ENCODE measurements at places on chromosomes 1 and 21. TPM values are rescaled to one million over a fixed set of nuclear protein-coding genes. Genes with fewer than 3 reads are reported as not detected.

HTR1D gene
- 0.92 TPM for total RNA-seq

LAD1 gene
- total RNA-seq: 79.5 TPM

MAP3K21 gene
- 3.6 TPM for total RNA-seq

CGN gene
- 52.8 TPM for total RNA-seq

ZC3H12A gene
- 18.3 TPM for total RNA-seq

SUSD4 gene
- total RNA-seq: 7.0 TPM

ZNF683 gene
- total RNA-seq: not detected

RAP1GAP gene
- 20.3 TPM for total RNA-seq

FAM177B gene
- 0.34 TPM for total RNA-seq

DNA sequence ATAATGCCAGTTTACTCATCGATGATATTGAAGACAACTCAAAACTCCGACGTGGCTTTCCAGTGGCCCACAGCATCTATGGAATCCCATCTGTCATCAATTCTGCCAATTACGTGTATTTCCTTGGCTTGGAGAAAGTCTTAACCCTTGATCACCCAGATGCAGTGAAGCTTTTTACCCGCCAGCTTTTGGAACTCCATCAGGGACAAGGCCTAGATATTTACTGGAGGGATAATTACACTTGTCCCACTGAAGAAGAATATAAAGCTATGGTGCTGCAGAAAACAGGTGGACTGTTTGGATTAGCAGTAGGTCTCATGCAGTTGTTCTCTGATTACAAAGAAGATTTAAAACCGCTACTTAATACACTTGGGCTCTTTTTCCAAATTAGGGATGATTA is 13.7 kb downstream of the GGPS1 start:
- no peak overlapping the region for H3K4me3 ChIP-seq
- H3K4me1 ChIP-seq: peaks cover 1% of the 10 kb centered on the region
- H3K27me3 ChIP-seq: no peaks in the 10 kb centered on the region
- H3K36me3 ChIP-seq: peaks cover 25% of the 10 kb centered on the region

- H3K4me3 ChIP-seq: no peak overlapping the region
- no peaks in the 10 kb centered on the region for H3K36me3 ChIP-seq
- H3K27me3 ChIP-seq: peaks cover 2% of the 10 kb centered on the region
- peaks cover 7% of the 10 kb centered on the region for H3K4me1 ChIP-seq
- no peak overlapping the region for H3K27ac ChIP-seq
Measured at GRCh38 chr21:36149788-36150711, 6.6 kb upstream of the DOP1B start.

DNA sequence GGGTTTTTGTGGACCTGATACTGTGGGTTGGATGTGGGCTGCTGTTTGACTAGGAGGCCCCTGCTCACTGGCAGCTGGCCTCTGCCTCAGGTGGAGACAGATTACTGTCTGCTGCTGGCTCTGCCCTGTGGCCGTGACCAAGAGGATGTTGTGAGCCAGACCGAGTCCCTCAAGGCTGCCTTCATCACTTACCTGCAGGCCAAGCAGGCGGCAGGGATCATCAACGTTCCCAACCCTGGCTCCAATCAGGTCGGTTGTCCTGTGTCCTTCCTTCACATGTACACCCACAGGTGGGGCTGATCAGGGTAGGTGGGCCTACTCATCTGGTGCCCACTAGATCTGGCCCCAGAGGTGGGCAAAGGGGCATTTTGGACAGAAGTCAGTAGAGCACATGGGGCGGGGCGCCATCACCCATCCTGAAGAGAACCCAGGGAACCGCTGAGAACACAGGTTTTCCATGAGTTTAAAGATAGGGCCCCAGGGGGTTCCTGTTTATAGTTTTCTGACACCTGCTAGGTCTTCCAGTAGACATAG is 37.2 kb downstream of the ZBTB17 start:
- H3K27ac ChIP-seq: peak overlapping the region; percentile 64
- no peaks in the 10 kb centered on the region for H3K27me3 ChIP-seq
- no peak overlapping the region for H3K4me3 ChIP-seq
- DNase-seq: peak; percentile 67
- no peaks in the 10 kb centered on the region for H3K4me1 ChIP-seq

DNA sequence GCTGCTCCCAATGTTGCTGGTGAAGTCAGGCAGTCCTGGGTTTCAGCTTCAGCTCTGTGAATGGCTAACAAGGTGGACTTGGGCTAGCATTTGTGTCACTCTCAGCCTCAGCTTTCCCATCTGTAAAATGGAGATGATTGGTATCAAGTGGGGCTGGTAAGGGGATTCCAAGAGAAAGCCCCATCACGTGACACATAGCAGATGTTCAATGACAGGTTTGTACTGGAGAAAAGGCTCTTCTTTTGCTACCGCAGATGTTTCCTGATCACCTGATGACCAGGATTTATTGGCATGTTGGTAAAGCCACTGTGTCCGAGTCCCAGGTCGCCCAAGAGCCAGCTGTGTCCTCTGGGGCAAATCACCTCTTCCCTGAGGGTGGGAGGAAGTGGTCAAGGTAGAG is 335.0 kb downstream of the MATN1 start:
- peaks cover 13% of the 10 kb centered on the region for H3K4me1 ChIP-seq
- peaks cover 4% of the 10 kb centered on the region for H3K27me3 ChIP-seq
- no peak for DNase-seq

- no peak overlapping the region for H3K27ac ChIP-seq
- no peak for DNase-seq
- no peaks in the 10 kb centered on the region for H3K4me1 ChIP-seq
- H3K27me3 ChIP-seq: no peaks in the 10 kb centered on the region
- no peak overlapping the region for H3K4me3 ChIP-seq
Measured at GRCh38 chr1:200627575-200628222, 7.1 kb upstream of the KIF14 start.

DNA sequence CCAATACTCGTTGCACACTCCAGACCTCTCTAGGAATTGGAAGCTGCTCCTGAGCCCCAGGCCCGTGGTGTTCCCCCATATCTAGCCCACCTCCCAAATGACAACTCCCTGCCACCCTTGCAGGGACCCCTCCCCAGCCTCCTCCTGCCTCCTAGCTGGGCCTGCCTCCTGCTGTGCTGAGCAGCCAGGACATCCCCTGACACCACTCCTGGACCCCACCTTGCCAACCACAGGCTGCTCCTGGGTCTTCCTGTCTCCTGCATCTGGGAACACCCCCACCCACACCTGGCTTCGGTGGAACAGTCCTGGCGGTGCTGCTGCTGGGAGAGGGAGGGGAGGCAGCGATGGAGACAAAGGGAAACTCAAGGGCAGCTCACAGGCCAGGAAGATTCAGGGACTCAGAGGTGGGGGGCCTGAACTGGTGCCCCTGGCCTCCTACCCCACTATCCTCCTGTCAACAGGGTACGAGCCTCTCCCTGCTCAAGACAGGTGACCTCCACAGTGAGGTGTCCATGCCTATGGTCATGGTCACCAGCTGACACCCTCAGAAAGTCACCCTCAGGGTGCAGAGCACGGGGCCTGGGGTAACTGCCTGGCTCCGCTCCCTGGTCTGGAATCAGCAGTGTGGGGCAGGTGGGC is 81.2 kb downstream of the RIPK4 start:
- peaks cover 34% of the 10 kb centered on the region for H3K4me1 ChIP-seq
- peak overlapping the region; percentile 92 for H3K27ac ChIP-seq
- no peak overlapping the region for H3K4me3 ChIP-seq
- no peak for DNase-seq

GRCh38 chr1:154557939-154558719 is at the start of gene UBE2Q1:
UBE2Q1 (minus strand) TSS chr1:154558662; CDS start chr1:154558553, 109 bp downstream.
- peaks cover 31% of the 10 kb centered on the region for H3K4me1 ChIP-seq
- no peaks in the 10 kb centered on the region for H3K27me3 ChIP-seq
- H3K27ac ChIP-seq: peak within 1 kb of the TSS; percentile 96

- no peak for DNase-seq
- H3K27me3 ChIP-seq: no peaks in the 10 kb centered on the region
- H3K4me3 ChIP-seq: no peak overlapping the region
- no peaks in the 10 kb centered on the region for H3K4me1 ChIP-seq
- no peak overlapping the region for H3K27ac ChIP-seq
- no peaks in the 10 kb centered on the region for H3K36me3 ChIP-seq
Measured at GRCh38 chr21:31030367-31031106, 7.7 kb downstream of the KRTAP19-8 start.

GRCh38 chr1:152533327-152533938 is 19.2 kb downstream of the CRCT1 start:
- no peak for DNase-seq
- H3K4me3 ChIP-seq: no peak overlapping the region
- H3K4me1 ChIP-seq: no peaks in the 10 kb centered on the region
- H3K36me3 ChIP-seq: no peaks in the 10 kb centered on the region
- no peaks in the 10 kb centered on the region for H3K27me3 ChIP-seq

DNA sequence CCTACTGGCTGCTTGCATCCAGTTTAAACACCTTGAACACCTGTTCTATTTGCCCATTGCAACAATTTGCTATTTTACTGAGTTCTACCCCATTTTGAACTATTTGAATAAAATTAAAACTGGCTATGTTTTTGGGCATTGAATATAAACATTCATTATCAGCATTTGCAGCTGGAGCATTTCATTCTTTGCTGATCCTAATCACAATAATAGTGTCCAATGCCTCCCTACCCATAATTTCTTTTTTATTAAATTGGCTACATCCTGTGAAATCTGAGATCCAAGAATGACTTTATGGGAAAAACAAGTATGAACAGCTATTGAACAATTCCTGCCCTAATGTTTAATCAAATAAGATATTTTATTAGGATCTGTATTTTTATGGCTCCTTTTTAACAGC is 447.9 kb downstream of the PLA2G4A start:
- no peak for DNase-seq
- H3K27ac ChIP-seq: no peak overlapping the region
- no peak overlapping the region for H3K4me3 ChIP-seq
- H3K36me3 ChIP-seq: no peaks in the 10 kb centered on the region

- no peak overlapping the region for H3K4me3 ChIP-seq
- no peak for DNase-seq
- peaks cover 38% of the 10 kb centered on the region for H3K4me1 ChIP-seq
- peaks cover 15% of the 10 kb centered on the region for H3K27me3 ChIP-seq
- no peak overlapping the region for H3K27ac ChIP-seq
- H3K36me3 ChIP-seq: no peaks in the 10 kb centered on the region
Measured at GRCh38 chr1:209647156-209647555, 5.1 kb downstream of the LAMB3 start.

GRCh38 chr1:150397392-150398032 is 33.6 kb downstream of the RPRD2 start:
- DNase-seq: no peak
- no peak overlapping the region for H3K27ac ChIP-seq
- no peak overlapping the region for H3K4me3 ChIP-seq
- peaks cover 27% of the 10 kb centered on the region for H3K36me3 ChIP-seq
- no peaks in the 10 kb centered on the region for H3K27me3 ChIP-seq
- H3K4me1 ChIP-seq: no peaks in the 10 kb centered on the region

DNA sequence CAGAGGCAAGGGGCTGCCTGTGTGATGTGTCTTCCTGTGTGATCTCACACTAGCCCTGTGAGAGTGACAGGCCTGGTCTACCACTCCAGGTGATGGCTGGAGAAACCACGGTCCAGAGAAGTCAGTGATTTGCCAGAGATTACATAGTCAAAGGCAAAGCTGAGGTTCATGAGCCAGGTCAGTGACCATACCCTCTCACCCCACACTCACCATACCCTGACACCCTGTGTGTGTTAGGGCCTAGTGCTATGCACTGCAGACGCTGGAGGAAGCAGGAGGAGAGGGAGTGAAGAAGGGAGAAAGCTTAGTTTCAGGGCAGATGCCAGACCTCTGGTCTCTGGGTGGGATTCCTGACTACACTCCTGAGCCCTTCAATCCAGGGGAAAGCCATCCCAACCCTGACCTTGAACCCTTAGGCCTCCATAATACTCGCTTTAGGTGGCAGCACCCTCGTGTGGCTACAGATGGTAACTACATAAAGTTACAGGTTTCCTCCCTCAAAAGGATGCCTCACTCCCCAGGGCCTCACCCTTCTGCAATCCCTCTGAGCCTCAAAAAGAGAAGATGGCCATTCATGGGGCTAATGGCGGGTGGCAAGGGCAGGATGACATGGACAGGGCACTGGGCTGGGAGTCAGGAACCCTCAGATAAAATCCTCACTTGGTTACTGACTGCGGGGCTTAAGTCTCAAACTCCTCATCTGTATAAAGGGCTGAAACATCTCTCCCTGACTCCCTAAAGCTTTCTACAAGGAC is 20.8 kb upstream of the SDC3 start:
- H3K27me3 ChIP-seq: no peaks in the 10 kb centered on the region
- H3K4me3 ChIP-seq: no peak overlapping the region
- no peak overlapping the region for H3K27ac ChIP-seq
- peaks cover 35% of the 10 kb centered on the region for H3K4me1 ChIP-seq

DNA sequence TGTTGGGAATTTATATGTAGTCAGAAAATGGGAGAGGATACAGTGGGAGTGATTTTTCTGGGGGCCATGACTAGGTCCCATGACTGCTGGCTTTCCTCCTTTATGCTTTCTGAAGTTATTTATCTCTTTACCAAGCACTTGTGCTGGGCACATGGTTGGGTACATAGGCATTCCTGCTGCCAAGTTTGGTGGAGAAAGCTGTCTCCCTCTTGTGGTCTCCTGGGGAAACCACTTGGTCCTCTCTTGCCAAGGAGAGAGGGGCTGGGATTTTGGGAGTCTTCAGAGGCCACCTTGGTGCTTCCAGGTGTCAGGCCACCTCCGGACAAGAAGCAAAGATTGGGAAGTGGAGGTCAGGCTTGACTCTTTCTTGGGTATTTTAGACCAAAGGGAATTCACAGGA is 120.2 kb upstream of the KCNE2 start:
- DNase-seq: no peak
- no peak overlapping the region for H3K27ac ChIP-seq
- no peak overlapping the region for H3K4me3 ChIP-seq
- H3K36me3 ChIP-seq: no peaks in the 10 kb centered on the region
- no peaks in the 10 kb centered on the region for H3K27me3 ChIP-seq

DNA sequence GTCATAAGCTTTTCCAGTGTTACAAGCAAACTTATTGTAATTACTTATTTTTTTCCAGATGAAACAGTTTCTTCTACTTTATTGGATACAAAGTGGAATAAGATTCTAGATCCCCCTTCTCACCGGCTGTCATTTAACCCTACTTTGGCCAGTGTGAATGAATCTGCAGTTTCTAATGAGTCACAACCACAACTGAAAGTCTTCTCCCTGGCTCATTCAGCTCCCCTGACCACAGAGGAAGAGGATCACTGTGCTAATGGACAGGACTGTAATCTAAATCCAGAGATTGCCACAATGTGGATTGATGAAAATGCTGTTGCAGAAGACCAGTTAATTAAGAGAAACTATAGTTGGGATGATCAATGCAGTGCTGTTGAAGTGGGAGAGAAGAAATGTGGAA is 95.5 kb downstream of the ZFYVE9 start:
- no peak for DNase-seq
- peaks cover 7% of the 10 kb centered on the region for H3K4me1 ChIP-seq
- H3K27me3 ChIP-seq: peaks cover 3% of the 10 kb centered on the region
- H3K36me3 ChIP-seq: peaks cover 9% of the 10 kb centered on the region
- no peak overlapping the region for H3K4me3 ChIP-seq
- no peak overlapping the region for H3K27ac ChIP-seq
